ENCODE measurements at places on chromosomes 3 and 15.

DNA sequence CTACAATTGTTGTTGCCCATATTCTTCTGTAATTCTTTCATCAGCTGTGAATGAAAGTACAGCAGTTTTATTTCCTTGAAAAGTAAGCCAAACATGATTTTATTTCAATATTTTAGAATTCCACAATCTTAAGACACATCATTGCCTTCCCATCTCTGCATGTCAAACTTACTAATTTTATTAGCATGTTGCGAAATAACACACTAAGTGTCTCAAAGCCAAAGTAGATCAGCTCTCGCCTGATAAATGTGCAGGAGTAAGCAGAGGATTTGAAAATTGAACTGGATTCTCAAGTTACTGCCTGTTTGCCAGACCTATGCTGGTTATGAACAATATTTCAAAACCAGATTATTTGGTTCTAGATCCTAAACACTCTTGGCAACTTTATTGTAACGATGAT lies 25.7 kb downstream of the TGFBR2 start:
- DNase-seq, result no peak

GRCh38 chr3:127180859-127181258 lies 12.1 kb upstream of the PRR23E start:
- peak; percentile 26 for DNase-seq

- no peak for DNase-seq
Observed at GRCh38 chr3:143084856-143085731, 34.5 kb upstream of the CHST2 start.

GRCh38 chr3:103470498-103470897 lies 1035.7 kb downstream of the ZPLD1 start:
- DNase-seq, result no peak

DNA sequence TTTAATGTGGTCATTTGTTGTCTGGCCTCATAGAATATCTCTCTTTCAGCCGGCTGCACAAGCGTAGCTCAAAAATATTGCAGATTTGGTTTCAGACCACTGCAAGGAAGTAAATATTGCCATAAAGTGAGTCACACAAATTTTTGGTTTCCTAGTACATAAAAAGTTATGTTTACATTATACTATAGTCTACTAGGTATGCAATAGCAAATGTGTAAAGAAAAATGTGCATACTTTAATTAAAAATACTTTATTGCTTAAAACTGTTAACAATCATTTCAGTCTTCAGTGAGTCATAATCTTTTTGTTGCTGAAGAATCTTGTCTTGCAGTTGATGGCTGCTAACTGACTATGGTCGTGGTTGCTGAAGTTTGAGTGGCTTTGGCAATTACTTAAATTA lies 425.1 kb upstream of the ROBO1 start:
- DNase-seq, result no peak

- DNase-seq, result no peak
Observed at GRCh38 chr3:171157980-171158379, 131.5 kb upstream of the SLC2A2 start.

DNA sequence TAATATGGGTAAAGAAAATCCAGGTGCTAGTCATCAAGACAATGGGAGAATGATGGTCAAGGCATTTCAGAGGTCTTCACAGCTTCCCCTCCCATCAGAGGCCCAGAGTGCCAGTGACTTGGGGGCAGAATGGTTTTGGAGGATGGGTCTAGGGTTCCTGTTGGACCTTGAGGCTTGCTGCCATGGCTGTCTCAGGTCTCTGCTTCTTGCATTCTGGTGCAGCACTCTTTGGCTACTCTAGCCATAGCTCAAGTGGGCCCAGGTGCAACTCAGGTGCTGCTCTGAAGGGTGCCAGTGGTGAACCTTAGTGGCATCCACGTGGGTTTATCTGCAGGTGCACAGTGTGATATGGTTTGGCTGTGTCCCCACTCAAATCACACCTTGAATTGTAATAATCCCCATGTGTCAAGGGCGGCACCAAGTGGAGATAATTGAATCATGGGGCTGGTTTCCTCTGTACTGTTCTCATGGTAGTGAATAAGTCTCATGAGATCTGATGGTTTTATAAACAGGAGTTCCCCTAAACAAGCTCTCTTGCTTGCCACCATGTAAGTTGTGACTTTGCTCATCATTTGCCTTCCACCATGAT lies 48.5 kb upstream of the PEX5L start:
- no peak for DNase-seq

DNA sequence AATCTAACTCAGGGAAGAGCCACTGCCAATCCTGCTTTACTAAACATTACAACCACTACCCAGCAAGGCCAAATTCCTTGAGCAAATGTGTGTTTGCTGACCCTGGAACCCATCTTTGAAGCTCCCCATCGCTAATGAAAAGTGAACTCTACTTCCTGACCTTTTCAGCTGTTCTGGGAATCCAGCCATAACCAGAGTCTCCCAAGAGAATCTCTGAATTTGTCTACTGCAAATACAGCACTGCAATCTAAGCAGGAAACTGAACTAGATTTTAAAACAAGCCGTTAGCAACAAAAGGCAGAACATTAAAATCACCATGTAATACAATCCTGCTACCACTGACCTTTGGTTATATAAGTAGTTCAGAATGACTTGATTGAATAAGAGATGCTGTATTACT lies 309.2 kb downstream of the MAGI1 start:
- DNase-seq, result peak; percentile 64

DNA sequence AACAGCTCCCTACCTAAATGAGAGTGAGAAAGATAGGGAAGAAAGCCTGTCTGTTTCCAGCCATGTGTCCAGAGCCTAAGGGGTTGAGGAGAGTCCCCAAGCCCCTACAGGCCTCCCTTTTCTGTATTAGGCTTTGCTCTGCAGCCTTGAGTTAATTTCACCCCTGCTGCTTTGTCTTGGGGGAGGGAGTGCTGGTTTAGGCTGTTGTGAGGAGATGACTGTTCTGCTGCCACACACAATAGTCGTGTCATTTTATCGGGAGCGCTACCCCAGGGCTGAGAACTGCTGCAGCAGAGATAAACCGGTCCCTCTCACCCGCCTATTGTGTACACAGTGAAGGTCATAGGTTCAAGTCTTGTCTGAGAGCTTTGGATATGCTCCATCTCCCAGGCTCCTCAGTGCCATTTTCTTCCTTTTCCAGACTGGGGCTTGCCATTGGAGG lies 1.4 kb downstream of the ZNF609 start:
- DNase-seq, result no peak

DNA sequence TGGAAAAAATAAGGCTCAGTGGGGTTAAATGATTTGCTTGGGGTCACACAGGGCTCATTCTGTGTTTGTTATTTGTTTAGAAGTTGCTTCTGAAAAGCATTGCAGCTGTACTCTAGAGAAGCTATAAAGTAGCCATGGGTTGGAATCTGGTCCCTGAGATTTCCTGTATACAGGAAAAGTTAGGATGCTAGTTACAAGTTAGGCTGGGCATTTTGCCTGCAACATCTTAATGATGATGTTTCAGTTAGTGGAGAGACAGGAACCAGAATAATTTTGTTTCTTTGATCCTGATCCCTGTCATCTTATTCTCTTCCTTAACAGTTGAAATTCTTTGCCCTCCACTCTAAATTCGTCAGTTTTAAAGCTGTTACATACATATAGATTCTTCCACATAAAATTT lies 445.3 kb downstream of the OTOL1 start:
- DNase-seq, result no peak

DNA sequence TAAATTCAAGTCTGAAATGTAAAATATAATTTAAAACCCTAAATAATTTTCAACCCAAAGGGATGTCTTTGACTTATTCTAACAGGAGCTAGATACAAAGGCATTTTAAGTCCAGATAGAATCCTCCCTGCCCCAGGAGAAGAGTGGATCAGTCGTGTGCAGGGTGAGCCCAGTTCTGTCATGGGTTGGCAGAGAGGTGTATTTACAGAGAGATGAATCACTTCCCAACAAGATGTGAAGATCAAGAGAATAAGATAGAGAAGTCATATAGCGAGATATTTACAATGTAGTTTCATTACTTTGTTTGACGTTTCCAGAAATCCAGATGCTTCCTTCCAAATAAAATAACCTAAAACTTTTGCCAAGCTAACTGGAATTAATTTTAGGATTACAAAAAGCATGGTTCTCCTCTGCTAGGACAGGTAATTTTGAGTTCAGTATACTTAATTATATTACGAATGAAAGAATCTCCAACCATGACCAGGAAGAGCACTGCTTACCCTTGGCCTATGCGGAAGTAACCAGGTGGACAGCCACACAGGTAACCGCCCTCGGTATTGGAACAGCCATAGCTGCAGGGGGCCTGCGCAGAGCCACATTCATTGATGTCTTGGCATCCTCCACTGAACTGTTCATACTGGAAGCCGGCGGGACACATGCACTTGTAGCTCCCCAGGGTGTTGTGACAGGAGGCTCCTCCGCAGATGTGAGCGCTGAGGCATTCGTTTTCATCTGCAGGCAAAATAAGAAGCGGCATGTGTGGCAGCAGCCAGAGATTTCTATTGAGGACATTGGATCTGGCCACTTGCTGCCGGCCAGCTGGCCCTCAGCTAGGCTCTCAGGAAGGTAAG lies 84.0 kb downstream of the DUT start:
- DNase-seq, result no peak

DNA sequence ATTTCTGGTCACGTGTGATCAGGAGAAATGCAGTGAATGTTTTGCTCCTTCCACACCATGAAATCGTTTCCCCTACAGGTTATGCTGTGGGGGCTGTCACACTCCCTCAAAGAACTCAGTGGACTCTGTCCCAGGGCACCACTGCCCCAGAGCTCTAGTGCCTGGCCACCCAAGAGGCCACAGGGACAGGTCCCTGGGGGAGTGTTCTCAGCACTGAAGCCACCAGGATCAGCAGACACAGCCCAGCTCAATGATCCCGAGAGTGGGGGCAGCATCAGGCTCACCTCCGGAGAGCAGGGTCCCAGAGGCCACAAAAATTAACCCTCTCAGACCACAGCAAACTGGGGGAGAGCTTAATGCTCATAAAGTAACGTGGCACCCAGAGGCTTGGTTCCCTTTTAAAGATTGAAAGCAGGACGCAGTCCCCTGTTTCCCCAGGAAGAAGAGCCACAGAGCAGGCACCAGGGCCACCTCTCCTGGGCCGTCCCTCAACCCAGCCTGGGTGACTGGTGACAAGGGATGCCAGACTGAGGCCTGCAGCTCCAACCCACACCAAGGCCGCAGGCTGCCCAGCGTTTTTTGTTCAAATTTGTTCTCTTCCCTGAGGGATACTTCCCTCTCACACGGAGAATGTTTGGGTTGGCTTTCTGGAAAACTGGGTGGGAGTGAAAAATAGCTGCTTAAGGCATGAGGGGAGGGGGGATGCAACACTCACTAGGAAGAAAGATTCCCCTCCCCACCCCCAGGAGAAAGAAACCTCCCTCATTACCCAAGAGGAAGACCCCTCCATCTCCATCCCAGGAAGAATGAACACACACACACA lies 123.3 kb upstream of the IGF1R start:
- DNase-seq, result no peak

DNA sequence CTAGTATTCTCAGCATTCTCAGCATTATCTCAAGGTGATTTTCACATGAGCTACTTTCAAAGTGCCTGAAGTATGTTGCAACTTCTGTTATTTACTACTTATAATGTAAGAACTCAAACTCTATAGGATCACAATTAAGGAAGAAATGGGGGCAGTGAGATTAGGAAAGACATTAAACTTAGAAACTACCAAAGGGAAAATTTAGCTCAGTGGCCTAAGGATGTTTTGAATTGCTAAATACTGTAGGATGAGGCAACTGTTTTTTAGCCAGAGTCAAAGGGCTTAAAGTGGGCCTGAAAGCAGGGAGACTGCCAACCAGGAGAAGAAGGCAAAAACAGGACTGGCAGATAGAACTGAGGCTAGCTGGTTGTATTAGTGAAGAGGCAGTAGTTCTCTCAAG lies 55.5 kb upstream of the MBNL1 start:
- DNase-seq, result no peak

DNA sequence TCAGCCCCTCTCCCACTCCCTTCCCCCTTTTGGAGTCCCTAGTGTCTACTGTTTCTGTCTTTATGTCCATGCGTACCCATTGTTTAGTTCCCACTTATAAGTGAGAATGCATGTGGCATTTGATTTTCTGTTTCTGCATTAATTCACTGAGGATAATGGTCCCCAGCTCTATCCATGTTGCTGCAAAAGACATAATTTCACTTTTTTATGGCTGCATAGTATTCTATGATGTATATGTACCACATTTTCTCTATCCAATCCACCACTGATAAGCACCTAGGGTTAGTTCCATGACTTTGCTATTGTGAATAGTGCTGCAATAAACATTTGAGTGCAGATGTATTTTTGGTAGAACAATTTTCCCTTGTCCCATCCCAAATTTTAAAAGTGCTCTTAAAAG lies 34.2 kb upstream of the RSL24D1 start:
- no peak for DNase-seq

- no peak for DNase-seq
Observed at GRCh38 chr3:126209741-126210140, 29.4 kb upstream of the ALDH1L1 start.

DNA sequence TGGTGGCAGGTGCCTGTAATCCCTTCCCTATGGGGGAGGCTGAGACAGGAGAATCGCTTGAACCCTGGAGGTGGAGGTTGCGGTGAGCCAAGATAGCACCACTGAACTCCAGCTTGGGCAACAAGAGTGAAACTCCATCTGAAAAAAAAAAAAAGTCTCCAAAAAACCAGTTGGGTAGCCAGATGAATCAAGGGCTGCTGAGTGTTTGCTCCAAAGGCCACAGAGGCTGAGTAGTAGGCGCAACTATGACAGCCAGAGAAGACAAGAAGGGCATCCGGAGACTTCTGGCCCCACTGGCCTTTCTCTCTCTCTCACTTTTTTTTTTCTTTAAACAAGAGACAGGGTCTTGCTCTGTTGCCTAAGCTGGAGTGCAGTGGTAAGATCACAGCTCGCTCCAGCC lies 131.8 kb downstream of the SMAD6 start:
- no peak for DNase-seq

DNA sequence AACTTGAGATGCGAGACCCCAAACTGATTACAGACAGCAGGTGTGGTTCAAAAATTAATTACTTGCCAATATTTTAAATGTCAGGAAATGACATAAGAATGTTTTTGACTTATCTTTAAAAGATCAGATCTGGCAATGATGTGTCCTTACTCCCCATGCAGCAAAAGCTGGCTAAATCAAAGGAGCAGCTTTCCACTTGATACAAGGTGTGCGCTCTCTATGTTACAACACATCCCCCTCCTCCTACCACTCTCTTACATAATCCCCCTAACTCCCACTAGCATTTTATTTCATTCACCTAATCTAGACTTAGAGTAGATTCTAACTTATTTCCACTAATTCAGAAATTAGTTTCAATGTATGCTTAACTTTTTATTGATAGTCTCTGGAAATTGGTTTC lies 609.0 kb downstream of the GRM7 start:
- no peak for DNase-seq
